ENCODE measurements at places on chromosomes 1 and 21. TPM values are rescaled to one million over a fixed set of nuclear protein-coding genes. Genes with fewer than 3 reads are reported as not detected.
A peak's percentile ranks its signal among the peaks of the same experiment; 100 is the strongest.

DNA sequence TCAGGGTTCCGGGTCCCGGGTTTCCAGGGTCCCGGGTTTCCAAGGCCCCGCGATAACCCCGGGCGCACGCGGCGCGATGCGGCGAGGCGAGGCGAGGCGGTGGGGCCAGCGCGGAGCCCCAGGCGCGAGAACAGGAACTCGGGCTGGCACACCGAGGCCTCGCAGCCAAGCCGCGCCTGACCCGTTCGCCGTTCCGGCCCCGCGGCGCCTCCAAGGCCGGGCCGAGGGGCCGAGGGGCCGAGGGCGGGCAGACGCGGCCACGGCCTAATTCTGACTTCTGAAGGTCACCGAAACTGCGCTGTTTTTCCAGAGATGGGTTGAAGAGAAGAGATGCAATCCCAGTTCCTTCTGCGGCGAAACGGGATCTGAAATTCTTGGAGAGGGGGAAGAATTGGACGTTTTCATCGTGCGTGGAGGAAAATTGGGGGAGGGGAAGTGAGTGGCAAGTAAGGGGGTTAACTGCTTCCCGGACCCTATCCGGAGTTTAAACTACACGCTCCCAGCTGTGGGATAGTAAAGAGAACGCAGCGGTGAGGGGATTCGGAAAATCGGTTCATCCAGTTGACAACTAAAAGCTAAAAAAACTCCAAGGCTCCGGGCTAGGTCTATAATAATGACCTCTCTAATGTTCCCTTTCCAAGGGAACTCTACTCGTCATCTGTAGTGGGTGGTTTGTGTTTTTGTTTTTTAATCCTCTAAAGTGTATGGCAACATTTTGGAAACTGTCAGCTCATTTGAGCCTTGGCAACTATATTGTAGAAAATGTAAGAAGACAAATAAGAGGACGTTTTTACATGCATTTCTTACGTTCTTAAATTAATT is 8.2 kb downstream of the TBX15 start:
- no peaks in the 10 kb centered on the region for H3K4me1 ChIP-seq
- H3K27me3 ChIP-seq: no peaks in the 10 kb centered on the region
- no peaks in the 10 kb centered on the region for H3K36me3 ChIP-seq
- no peak overlapping the region for H3K27ac ChIP-seq
- DNase-seq: no peak

DNA sequence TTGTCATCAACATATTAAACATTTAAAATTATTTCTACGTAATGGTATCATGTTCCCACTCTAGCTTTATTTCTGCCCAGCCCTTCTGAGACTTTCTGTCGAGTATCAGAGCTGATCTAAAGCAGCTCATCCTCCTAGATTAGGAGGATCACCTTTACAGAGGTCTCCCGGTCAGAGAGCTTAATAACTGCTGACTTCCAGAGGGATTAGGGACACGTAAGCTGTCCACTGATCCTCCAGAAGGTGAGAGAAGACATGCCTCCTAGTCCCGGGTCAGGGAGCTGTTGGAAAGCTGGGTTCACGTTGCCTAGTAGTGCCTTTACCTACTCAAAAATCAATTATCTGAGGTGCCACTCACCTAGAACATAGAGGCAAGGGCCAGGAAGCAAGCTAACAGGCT is 31.2 kb upstream of the NADK start:
- no peak overlapping the region for H3K4me3 ChIP-seq
- H3K4me1 ChIP-seq: no peaks in the 10 kb centered on the region

GRCh38 chr1:246876431-246876830 is 55.3 kb downstream of the AHCTF1 start:
- H3K27me3 ChIP-seq: no peaks in the 10 kb centered on the region
- H3K4me3 ChIP-seq: no peak overlapping the region
- H3K36me3 ChIP-seq: no peaks in the 10 kb centered on the region
- H3K27ac ChIP-seq: no peak overlapping the region
- no peak for DNase-seq

DNA sequence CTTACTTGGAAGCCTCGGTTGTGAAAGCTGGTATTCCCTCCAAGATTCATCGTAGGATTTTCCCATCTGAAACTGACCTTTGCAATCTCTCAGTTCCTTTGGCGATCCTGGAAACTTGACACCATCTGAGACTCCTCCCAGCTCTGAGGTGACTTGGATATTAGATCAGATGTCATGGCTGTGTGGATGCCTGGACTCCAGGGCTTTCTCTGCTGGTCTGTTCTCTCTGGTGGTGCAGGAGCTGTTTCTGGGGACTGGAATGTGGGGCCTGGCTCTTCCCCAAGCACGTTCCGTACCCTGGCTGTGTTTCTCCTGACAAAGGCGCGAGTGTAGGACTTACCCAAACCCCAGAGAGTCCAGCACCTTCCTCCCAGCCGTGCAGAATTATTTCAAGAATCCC is 252.2 kb downstream of the RPS6KC1 start:
- H3K4me1 ChIP-seq: no peaks in the 10 kb centered on the region
- no peaks in the 10 kb centered on the region for H3K36me3 ChIP-seq
- H3K27ac ChIP-seq: no peak overlapping the region
- no peaks in the 10 kb centered on the region for H3K27me3 ChIP-seq

- no peak overlapping the region for H3K4me3 ChIP-seq
- no peak for DNase-seq
- no peaks in the 10 kb centered on the region for H3K36me3 ChIP-seq
- no peaks in the 10 kb centered on the region for H3K4me1 ChIP-seq
- H3K27ac ChIP-seq: no peak overlapping the region
Measured at GRCh38 chr1:14320986-14321385, 277.5 kb upstream of the KAZN start.

DNA sequence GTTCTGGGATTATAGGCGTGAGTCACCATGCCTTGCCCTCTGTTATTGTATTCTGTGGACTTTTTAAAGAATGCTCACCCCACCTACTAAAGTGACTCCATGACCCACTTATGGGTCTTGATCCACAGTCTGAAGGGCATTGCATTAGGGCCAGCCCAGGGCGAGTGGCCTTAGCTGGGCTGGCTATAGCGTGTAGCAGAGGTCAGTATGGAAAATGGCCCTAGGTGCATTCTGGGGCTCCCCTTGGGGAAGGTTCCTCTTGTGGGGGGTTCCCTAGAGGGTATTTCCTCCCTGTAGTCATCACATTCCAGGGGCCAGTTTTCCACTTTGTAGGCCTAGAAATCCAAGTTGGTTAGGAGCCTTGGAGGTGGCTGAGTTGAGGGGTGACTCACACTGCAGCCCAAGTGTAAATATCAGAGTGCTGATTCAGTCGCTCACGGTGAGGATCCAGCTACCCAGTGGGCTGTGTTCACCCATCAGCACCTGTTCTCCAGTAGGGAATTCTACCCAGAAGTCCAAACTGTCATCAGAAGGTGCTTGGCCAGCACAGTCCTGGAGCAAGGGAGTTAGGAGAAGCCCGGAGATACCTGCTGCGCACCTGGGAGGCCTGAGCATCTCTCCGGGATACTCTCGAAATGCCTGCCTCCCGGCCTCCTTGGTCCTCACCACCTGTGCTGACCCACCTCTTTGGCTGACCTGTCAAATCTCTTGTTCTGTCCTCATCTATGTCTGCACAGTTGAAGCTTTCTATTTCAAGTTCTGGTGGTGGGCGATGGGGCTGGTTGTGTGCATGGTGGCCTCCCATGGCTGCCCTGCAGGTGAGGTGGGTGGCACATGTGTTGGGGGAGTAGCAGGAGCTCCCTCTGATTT is 52.2 kb downstream of the NENF start:
- no peak for DNase-seq
- no peaks in the 10 kb centered on the region for H3K36me3 ChIP-seq
- H3K4me1 ChIP-seq: peaks cover 11% of the 10 kb centered on the region
- H3K27ac ChIP-seq: no peak overlapping the region

GRCh38 chr1:219427403-219427802 is 185.5 kb downstream of the ZC3H11B start:
- no peak overlapping the region for H3K4me3 ChIP-seq
- H3K4me1 ChIP-seq: no peaks in the 10 kb centered on the region
- no peaks in the 10 kb centered on the region for H3K36me3 ChIP-seq
- no peak overlapping the region for H3K27ac ChIP-seq
- no peaks in the 10 kb centered on the region for H3K27me3 ChIP-seq

GRCh38 chr1:218474128-218474527 is 129.0 kb downstream of the TGFB2 start:
- H3K36me3 ChIP-seq: no peaks in the 10 kb centered on the region
- H3K4me1 ChIP-seq: no peaks in the 10 kb centered on the region
- no peaks in the 10 kb centered on the region for H3K27me3 ChIP-seq
- no peak overlapping the region for H3K4me3 ChIP-seq
- DNase-seq: no peak
- H3K27ac ChIP-seq: no peak overlapping the region

DNA sequence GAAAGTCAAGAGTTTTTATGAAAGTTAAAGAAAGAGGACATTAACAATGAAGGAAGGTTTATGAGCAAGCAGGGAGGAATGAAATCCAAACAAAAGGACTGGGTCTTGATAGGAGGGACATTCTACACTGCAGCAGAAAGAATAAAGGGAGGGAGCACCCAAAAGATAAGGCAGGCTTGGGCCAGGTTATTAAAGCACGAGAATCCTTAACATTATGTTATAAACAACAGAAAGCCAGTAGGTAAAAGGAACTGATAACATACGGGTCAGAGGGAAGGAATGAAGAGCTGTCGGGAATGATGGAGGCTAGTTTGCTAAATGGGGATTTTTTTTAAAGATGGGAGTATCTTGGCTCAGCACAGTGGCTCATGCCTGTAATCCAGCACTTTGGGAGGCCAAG is 19.4 kb downstream of the LPGAT1 start:
- no peak for DNase-seq
- no peak overlapping the region for H3K27ac ChIP-seq
- H3K4me1 ChIP-seq: no peaks in the 10 kb centered on the region
- H3K4me3 ChIP-seq: no peak overlapping the region
- H3K27me3 ChIP-seq: no peaks in the 10 kb centered on the region
- H3K36me3 ChIP-seq: no peaks in the 10 kb centered on the region

- H3K36me3 ChIP-seq: no peaks in the 10 kb centered on the region
- H3K4me3 ChIP-seq: no peak overlapping the region
- no peaks in the 10 kb centered on the region for H3K27me3 ChIP-seq
- no peak for DNase-seq
- no peaks in the 10 kb centered on the region for H3K4me1 ChIP-seq
- H3K27ac ChIP-seq: no peak overlapping the region
Measured at GRCh38 chr1:60118085-60118484, 44.5 kb upstream of the C1orf87 start.

- no peak for DNase-seq
- H3K36me3 ChIP-seq: no peaks in the 10 kb centered on the region
- no peak overlapping the region for H3K27ac ChIP-seq
- peaks cover 7% of the 10 kb centered on the region for H3K4me1 ChIP-seq
- H3K27me3 ChIP-seq: no peaks in the 10 kb centered on the region
Measured at GRCh38 chr1:234732671-234733390, 122.9 kb upstream of the IRF2BP2 start.

DNA sequence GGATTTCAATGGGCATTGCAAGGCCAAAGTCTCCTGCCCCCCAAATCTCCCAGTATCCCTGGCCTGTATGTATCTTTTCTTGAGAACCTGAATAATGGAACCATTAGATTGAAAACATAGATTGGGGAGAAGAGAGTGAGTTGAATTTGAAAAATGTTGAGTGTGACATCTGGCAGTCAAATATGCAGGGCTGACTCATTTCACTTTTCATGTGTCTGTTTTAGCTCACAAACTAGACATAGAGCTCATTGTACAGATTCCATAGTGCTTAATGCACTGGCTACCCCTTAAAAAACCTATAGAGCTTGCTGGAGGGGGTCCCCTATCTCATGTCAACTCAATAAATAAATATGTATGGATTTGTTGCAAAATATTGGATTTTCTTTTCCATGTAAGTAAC is 30.8 kb downstream of the DDR2 start:
- H3K4me1 ChIP-seq: no peaks in the 10 kb centered on the region
- no peaks in the 10 kb centered on the region for H3K27me3 ChIP-seq
- no peak overlapping the region for H3K4me3 ChIP-seq
- H3K36me3 ChIP-seq: no peaks in the 10 kb centered on the region

DNA sequence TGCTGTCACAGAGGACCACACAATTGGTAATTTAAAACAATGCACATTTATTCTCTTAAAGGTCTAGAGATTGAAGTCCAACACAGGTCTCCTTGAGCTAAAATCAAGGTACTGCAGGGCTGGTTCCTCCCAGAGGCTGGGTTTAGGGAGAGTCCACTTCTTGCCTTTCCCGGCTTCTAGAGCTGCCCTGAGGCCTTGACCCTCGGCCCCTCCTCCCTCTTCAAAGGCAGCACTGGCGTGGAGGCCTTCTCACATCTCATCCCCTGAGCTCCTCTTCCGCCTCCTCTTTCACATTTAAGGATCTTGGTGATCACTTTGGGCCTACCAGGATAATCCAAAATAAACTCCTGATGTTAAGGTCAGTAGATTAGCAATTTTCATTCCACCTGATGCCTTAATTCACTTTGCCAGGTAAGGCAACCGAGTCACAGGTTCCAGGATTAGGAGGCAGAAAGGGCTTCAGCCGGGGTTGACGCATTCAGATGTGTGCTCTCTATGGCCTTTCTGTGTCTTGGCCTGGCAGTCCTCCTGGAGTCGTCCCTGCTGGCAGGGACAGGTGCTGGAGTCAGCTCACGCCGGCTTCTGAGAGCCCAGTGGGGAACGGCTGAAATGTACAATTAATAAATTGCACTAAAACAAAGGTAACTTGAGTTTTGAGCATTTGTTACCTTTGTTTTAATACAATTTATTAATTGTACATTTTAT is 61.2 kb upstream of the ABCG1 start:
- DNase-seq: no peak
- H3K27me3 ChIP-seq: no peaks in the 10 kb centered on the region
- no peaks in the 10 kb centered on the region for H3K36me3 ChIP-seq
- H3K4me3 ChIP-seq: no peak overlapping the region

- H3K27ac ChIP-seq: no peak overlapping the region
- no peaks in the 10 kb centered on the region for H3K27me3 ChIP-seq
- DNase-seq: no peak
- H3K36me3 ChIP-seq: no peaks in the 10 kb centered on the region
- H3K4me3 ChIP-seq: no peak overlapping the region
Measured at GRCh38 chr1:173355281-173356031, 121.7 kb upstream of the PRDX6 start.

DNA sequence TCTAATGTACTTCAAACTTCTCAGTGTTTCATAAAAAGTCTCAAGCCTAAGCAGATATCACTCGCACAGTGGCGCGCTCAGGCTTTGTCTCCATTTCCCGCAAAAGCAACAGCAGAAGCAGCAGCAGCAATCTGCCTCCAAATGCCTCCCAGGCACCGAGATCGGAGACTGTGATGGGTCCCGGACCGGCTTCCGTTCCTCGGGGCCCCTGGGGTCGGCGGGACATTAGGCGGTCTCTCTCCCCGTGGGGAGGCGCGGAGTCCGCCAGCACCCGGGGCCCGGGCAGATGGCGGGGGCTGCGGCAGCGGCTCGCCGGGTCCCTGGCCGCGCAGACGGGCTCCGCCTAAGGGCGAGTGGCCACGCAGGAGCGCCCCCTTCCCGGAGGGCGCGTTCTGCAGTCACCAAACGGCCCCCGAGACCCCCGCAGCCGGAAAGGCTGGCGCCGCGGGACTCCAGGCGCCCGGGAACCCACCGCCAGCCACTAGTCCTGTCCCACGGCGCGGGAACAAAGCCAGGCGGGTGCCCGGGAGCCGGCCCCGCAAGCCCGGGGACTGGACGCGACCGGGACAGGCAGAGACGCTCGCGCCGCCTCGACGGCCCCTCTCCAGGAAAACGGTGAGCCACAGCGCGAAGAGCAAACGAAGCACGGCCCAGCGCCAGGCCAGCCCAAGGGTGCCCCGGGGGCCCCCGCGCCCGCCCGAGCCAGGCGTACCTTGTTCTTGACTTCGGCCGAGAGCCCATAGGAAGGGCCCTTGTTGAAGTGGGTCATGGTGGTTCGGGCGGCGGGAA is 590 bp downstream of the CNN3 start:
- peaks cover 11% of the 10 kb centered on the region for H3K4me1 ChIP-seq
- no peaks in the 10 kb centered on the region for H3K27me3 ChIP-seq
- DNase-seq: peak; percentile 38
- no peaks in the 10 kb centered on the region for H3K36me3 ChIP-seq

The OLIG2 gene
- total RNA-seq: not detected
